ELR (cell line): ENCODE measurements at places on chromosomes 11 and 22.

DNA sequence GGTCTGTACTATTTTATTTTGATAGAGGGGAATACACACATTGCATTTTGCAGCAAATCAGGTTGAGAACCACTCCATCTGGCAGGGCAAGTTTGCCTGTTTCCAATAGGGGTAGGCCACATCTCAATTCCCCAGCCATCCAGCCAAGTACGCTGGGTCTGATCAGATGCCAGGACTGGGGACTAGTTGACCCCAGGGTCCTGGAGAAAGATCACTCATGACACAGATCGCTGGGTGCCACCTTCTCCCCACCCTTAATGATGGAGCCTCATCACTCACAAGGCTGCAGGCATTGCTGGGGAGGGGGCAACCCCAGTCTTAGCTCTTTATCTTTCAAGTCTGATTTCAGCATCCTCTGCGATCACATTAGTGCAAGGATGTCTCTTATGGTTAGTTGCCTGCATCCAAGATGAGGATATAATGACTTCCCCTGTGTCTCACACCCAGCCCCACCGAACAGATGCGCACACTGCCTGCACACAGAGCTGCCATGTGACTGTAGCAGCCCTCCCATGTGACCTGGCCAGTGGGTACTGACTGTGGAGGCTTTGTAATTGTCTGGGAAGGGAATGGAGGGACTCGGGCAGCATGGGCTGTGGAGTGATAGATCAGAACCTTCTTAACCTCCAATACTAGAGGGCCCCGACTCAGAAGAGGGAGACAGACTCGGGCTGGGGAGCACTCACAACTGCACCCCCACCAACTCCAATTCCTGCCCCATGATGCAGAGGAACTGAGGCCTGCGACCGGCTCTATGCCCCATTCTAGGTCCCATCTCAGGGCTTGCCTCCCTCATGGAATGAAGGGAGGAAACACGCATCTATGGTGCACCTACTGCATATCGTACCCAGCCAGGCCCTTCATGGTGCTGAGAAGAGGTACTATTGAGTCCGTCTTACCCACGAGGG is 155.8 kb downstream of the DSCAML1 start:
- DNase-seq, result no peak

GRCh38 chr22:40965936-40966725 is 15.0 kb downstream of the RBX1 start:
- no peak for DNase-seq

GRCh38 chr11:111918390-111919256 is at the start of gene C11orf52:
Gene C11orf52 (plus strand): TSS chr11:111918913. CDS start chr11:111918973, 60 bp downstream.
- peak; percentile 35 for DNase-seq

DNA sequence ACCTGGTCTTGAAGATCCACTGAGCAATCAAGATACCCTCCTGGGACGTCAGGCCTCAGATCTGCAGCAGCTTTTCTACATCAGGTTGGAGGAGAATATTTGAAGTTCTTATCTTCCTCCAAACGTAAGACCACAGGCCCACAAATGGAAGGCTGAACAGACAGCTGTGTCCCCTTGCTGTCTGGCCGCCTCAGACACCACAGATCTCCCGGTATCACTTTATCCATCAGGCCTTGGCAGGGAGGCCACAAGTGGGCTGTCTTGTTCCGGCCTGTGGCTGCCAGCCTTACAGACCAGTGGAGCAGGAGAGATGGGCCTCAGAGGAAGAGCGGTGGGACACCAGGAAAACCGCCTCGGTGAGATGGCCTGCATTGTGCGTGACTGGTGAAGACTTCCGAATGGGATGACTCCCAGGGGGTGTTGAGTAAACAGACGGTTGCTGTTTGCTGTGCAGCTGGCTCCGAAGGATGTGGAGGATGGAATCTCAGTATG is 15.9 kb downstream of the UBASH3B start:
- DNase-seq, result peak; percentile 74

DNA sequence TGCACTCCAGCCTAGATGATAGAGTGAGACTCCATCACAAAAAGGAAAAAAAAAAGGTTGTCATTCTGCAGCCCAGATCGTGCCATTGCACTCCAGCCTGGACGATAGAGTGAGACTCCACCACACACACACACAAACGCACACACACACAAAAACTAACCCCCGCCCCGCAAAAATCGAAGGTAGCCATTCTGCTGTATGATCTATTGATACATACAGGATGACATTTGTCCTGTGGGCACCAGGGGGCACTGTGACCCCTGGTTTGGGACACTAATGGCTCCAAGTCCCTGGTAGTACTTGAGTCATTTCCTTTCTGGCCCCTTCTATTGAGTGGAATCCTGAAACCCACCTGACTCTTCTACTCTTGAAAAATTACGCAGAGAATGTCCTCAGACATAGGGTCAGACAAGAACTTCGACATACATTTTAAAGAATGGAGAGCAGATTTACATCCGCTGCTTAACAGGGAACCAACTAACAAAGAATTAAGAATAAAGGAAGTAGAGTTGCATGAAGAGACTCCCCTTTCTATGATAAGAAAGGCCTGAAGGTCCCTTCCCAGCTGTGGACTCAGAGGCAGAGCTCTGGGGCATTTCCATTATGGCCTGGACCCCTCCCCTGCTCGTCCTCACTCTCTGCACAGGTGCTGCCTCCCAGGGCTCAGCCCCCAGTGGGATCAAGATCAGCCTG is 35.0 kb upstream of the PRAME start:
- peak; percentile 46 for DNase-seq

- DNase-seq, result peak; percentile 43
Measured at GRCh38 chr11:77375107-77375506, 73.6 kb upstream of the GDPD4 start.

DNA sequence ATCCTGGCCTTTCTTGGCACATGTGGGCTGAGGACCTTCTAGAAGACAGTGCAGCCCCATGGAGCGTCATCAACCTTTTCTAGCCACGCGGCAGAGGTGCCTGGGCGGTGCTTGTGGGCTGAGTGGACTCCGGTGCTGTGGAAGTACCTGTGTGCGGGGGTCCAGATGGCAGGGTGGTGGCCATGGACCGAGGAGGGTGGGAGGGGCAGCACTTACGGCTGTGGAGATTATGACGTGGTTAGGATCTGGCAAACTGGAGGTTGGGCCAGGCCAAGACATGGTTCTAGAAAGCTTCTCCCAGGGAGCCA is 2.0 kb downstream of the TUB start:
- DNase-seq, result no peak

GRCh38 chr11:128269466-128269865 is 317.9 kb downstream of the ETS1 start:
- peak; percentile 7 for DNase-seq

GRCh38 chr22:35656284-35656752 is 8.1 kb downstream of the APOL6 start:
- no peak for DNase-seq

GRCh38 chr22:49586873-49587272 is 240.8 kb downstream of the BRD1 start:
- DNase-seq, result no peak

GRCh38 chr11:115193914-115194801 is 310.1 kb downstream of the CADM1 start:
- DNase-seq, result no peak

DNA sequence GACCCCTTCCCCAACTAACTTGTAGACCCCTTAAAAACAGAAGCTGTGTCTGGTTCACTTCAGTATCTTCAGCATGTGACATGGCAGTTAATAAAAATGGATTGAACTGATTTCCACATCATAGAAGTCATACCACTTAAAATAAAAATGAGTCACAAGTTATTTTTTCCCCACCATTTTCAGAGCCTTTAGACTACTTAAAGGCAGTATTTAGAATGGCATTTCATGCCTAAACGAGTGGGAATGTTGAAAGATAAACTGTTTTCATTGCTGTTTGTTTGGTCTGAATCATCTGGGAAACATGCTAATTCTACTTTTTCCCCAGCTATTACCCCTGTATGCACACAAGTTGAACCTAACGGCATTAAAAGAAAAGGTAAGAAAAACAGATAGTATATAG is 324.0 kb downstream of the RAB38 start:
- peak; percentile 54 for DNase-seq

GRCh38 chr11:47152953-47153950 is 23.4 kb downstream of the ARFGAP2 start:
- DNase-seq, result peak; percentile 78
